Stimulated activated naive CD8-positive, alpha-beta T cell treated with anti-CD3 and anti-CD28 coated beads, Interleukin-15, amount 100 ng/mL, for 72 hours (primary cell): ENCODE measurements at places on chromosomes 7 and 10.

GRCh38 chr7:34837316-34837715 lies 179.3 kb downstream of the NPSR1 start:
- DNase-seq, result no peak

DNA sequence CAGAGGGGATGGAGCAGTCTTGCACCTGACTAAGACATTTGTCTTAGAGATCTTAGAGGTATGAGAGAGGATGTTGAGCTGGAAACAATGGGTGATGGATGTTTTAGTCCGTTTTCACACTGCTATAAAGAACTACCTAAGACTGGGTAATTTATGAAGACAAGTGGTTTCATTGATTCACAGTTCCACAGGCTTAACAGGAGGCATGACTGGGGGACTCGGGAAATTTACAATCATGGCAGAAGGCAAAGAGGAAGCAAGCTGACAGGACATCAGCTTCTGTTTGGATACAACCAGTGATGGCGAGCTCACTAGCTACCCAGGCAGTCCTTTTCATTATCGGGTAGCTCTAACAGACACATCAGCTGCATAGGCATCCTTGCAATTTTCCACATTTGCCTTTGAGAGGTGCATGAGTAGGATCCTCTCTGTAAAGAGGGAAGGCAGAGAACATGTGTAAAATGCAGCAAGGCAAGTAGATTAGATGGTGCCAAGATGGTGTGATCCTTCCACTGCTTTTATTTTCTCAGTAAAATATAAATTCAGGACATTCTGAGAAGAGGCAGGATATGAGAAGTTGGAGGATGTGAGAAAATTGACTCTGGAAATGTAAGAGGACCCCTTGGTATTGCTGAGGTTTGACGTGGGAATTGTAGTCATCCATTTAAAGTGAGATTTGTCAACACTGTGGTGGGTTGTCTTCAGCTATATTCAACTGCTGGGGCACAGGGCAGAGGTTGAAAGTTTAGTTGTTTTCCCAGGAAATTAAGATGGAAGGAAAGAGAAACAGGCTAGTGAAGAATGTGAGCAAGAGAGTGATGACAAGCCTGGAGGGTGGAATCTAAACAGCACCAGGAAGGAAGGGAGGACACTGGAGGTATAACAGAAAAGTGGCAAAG lies 1140.0 kb upstream of the AUTS2 start:
- no peak for DNase-seq

GRCh38 chr10:24209432-24209771 lies 464 bp downstream of the KIAA1217 start:
- DNase-seq, result peak; percentile 68

- DNase-seq, result no peak
Observed at GRCh38 chr7:44846816-44847508, 925 bp downstream of the H2AZ2 start.

DNA sequence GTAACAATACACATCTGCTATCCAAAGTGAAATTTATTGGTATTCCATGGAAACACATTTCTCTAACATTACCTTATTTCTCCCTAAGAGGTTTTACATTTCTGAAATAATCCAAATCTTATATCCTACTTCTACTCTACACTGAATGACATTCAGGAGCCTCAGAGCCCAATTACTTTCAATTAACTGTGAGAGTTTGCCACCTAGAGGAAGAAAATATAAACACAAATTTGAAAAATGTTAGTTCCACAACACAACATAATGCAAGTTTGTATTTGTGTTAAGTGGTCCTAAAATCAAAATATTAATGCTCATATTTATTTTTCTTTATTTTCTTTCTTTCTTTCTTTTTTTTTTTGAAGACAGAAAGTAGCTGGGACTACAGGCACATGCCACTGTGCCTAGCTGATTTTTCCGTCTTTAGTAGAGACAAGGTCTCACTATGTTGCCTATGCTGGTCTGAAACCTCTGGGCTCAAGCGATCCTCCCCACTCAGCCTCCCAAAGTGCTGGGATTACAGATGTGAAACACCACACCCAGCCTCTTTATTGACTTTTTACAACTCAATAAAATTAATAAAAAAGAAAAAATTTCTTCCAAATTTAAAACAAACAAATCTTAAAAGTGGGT lies 46.0 kb downstream of the ATAD1 start:
- no peak for DNase-seq

DNA sequence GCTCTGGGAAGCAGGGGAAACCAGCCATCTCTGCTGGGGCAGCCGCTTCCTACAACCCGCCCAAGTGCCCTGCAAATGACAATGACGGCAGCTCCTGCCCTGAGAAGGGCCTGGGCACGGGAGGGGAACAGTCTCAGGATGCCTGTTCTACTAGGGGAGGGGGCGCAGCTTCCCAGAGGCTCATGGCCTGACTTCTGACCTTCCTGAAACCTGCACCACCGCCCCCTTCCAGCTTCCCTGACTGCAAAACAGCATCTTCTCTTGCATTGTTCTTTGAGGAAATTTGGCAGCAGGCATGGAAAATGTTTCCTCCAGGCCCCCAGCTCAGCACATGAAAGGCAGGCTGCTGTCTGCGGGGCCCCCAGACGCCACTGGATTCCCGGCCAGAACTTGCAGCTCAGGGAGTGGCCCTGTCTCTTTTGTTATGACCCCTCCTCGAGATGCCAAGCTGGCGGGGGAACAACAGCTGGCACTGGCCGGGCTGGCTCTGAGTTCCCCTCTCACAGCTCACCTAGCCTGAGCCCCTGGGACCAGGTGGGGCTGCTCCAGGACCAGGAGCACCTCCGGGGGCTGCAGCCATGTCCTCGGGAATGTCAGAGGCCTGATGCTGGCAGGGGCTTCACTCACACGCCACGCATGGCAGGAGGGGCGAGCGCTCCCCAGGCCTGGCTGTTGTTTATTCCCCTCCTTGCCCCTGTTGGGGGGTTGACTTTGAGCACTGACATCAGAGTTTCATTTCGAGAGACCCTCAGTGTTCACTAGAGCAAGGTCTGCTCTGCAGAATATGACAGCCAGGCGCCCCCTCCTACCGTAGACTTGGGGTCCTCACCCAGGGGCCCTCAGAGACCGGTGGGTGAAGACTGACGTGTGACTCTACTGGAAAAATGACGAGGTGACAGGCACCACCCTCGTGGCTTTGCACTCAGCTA lies 62.7 kb downstream of the CALML3 start:
- DNase-seq, result no peak

GRCh38 chr7:151125846-151126481 lies 39.7 kb downstream of the AGAP3 start:
- DNase-seq, result no peak

DNA sequence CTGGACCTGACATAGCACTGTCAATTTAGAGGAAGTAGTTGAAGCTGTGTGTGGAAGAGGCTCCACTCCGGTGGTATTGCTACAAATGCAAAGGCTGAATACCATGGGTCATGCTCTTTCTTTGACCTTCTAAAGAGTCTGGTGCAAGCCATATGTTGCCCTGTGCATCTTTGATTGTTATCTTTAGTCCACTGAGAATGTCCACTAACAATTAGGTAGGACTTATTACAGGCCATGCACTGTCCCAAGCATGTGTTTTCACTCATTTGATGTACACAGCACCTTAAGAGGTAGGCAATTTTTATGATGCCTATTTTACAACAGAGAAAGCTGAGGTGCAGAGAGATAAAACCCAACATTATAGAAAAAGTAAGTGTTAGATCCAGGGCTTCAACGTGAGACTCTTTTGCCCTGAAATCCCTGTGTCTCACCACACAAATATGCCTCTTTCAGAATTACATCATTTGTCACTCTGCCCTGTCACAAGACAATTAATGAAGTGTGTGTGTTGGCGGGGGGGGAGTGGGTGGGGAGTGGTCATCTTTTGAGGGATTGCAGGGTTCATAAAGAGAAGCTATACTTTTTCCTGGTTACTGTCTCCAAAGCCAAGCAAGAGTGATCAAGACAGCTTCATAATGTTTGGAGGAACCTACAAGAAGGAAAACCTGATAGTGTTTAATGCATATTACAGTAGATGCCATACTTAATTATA lies 637.6 kb upstream of the IGFBP3 start:
- no peak for DNase-seq

DNA sequence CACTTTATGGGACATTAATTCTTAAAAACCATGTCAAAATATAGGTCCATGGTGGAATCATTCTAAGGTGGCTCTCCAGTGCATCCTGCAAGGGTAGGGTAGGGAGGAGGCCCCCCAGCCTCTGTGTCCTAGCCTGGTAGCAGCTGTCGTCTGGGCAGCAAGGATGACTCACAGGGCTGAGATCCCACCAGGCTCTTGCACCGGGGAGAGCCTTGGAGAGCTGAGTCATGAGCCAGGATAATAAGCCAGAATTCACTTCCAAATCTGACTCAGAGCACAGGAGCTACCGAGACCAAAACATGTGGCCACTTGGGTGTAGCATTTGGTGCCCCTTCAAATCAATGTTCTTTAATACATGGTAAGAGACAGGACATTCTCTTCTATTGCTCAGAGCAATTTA lies 298.5 kb downstream of the NEBL start:
- no peak for DNase-seq

GRCh38 chr7:44231088-44231487 lies 30.3 kb downstream of the YKT6 start:
- DNase-seq, result no peak

DNA sequence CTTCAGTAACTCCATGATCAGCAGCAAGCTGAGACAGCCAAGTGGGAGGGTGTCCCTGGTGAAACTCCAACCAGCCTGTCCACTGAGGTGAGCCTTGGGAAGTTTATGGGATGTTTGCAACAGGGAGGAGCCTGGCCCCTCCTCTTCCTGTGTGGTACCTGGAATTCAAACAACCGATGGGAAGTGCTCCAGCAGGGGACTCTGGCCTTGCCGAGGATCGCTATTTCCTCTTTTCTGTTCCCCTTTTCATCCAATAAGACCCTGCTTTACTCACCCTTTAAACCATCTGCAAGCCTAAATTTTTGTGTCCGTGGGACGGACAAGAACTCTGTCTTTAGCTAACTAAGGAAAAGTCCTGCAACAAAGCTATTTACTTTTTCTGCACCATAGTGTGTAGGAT lies 491.1 kb upstream of the ZMIZ1 start:
- DNase-seq, result no peak

GRCh38 chr10:60441515-60441914 lies 51.8 kb upstream of the ANK3 start:
- no peak for DNase-seq

GRCh38 chr10:80136134-80136571 lies 3.6 kb downstream of the PLAC9 start:
- no peak for DNase-seq

DNA sequence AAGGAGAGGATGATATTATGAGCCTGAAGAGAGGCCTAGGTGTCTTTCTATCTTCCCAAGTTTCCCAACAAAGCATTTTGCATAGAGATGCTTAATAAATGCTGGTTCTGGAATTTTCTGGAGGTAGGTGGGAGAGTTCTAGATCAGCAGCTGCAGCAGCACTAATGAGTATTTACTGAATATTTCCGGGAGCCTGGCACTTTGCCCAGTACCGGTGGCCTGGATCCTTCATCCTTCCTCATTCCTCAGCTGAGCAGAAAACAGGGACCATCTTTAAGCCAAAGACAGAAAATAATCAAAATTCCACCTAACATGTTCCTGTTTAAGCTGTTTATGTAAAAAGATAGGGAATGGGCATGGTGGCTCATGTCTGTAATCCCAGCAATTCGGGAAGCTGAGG lies 813.2 kb upstream of the AUTS2 start:
- no peak for DNase-seq

DNA sequence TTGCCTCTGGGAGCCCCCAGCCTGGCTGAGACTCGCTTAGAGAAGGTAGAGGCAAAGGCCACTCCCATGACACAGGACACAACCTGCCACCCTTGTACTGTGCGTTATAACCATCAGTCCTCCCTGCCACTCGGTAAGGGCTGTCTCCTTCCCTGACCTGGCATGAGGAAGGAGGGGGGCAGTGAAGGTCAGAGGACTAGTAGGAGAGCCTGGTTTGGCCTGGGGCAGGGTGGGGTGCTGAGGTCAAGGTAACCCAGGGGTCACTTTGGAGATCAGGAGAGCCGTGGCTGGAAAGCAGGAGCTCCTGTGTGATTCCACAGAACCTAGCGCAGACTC lies 6.9 kb upstream of the TNRC18 start:
- DNase-seq, result no peak

- no peak for DNase-seq
Observed at GRCh38 chr10:13712476-13712836, 125.7 kb downstream of the PRPF18 start.
